ENCODE measurements at places on chromosomes 6 and 20.

DNA sequence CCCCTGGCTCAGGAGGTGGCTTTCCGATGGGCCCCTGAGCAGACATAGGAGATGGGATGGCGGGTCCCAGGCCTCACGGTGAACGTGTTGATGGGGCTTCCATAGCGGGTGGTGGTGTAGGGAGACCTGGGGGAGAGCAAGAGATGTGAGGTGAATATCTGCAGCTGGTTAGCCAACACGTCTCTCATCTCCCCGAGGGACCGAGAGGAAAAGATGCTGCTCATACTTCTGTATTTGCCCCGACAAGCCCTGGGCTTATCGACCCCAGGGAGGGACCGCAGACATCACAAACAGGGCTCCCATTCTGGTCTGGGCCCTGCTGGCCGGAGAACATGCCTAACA, 38.7 kb downstream of the C6orf132 start:
- no peak for DNase-seq

- no peak for DNase-seq
Observed at GRCh38 chr6:42378536-42378935, 73.2 kb downstream of the TRERF1 start.

DNA sequence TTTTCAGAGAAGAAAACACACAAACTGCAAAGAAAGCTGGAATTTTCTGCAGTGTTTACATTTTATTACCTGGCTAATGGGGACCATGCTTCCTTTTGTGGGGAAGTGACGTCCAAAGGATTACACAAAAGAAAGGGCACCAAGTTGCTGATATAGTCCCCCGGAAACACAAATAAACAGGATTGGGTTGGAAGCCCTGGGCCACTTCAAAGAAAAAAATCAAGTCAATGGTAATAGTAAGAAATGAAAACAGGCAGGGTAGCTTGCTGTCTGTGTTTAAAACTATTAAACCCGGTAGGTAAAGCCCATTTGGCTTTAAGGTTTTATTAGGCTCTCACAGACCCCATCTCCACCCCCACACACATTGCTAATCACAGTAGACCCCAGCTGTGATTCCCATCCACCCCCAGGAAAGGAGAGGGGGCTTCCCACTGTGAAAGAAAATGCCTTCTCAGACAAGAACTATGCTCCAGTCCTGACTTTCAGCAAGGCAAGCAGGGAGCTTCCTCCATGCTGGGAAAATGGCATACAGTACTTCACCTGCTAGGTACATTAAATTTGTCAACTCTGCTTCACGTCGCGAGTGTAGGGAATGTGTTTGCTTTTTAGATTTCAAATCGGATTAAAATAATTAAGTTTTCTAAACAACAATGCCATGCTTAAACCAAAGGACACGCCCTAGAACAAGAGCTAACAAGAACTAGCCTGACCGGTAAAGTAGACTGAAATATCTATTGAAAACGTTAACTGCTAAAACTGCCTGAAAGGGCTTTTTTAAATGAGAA, 1.1 kb downstream of the PERP start:
- no peak for DNase-seq

- no peak for DNase-seq
Observed at GRCh38 chr20:14488212-14488611, 150.8 kb upstream of the FLRT3 start.

Data from CD8-positive, alpha-beta memory T cell (primary cell).